ENCODE measurements at places on chromosomes 6 and 20.

DNA sequence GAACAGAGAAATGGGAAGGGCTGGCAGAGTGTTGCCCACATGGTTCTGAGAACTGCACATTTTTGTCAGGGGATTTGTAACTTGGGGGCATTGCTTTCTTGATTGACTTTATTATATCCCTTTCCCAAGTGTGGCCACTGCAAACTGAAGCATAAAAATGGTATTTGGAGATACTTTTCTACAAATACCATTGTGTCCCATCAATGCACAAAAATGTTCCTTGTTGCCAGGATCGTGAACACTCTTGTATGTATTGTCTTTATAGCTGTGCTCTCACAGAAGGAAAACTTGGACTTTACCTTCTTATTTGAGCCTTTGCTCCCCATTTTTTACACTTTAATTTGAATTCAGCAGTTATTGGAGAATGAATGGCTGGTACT, 57.1 kb upstream of the C20orf144 start:
- DNase-seq = no peak

DNA sequence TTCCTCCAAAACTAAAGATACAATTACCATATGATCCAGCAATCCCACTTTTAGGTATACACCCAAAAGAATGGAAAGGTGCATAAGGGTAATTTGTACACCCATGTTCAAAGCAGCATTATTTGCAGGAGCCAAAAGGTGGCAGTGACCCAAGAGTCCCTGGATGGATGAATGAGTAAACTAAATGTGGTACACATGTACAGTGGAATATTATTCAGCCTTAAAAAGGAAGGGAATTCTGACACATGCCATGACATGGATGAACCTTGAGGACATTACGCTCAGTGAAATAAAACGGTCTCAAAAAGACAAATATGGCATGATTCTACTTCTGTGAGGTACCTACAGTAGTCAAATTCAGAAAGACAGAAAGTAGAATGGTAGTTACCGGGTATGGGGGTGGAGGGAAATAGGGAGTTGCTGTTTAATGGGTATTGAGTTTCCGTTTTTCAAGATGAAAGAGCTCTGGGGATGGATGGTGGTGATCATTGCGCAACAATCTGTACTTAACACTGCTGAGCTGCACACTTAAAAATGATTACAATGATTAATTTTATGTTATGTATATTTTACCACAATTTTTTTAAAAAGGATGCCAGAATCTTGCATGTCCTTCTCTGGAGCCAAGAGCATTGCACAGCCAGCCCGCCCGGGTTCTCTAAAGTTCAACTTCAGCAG, 518.9 kb upstream of the JARID2 start:
- DNase-seq = no peak

DNA sequence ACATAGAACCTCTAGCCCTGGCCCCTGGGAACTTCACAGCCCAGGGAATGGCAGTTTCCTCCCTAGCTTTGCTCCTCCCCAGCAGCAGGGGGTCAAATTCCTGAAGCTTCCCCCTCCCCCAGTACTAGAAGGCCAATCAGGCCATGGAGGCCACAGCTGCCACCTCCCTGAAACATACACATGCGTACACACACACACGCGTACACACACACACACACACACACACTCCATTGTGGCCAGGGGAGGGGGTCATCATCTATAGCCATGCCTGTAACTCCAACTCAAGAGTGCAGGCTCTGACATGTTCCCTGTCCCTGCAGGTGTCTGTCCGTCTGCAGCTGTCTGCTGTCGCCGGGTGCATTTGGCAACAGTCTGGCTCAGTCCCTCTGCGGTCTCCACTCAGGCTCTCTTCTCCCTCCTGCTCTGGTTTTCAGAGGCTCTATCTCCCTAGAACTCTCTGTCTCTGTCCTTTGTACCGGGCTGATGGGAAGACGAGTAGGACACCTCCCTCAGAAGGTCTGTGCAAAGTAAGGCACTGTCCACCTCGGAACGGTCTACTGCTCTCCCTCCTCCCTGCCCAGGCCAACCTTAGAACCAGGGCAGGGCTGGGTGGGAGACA, 1.4 kb downstream of the LRFN2 start:
- DNase-seq = no peak

- no peak for DNase-seq
These were observed 26.4 kb downstream of the ANKRD60 start for GRCh38 chr20:58202044-58202443.

DNA sequence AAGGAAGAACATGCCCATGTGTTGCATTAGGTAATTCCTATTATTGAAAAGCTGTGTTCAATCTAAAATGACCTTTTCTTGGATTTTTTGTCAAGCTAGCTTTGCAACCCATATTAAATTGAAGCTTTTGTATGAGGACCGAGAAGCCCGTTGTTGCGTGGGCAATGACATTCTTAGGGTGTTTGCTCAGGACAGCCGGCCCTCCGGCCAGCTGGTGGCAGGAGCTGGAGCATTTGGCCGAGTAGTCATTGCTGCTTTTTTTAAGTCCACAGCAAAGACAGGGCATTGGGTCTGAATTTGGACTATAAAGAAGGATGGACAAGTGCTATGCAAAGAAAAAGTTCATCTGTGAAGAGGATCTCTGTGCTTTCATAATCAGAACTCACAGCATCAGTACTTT, 365.8 kb downstream of the SAMD5 start:
- no peak for DNase-seq

- no peak for DNase-seq
These were observed 286.6 kb downstream of the TENT5A start for GRCh38 chr6:81465859-81466258.

- DNase-seq = no peak
These were observed 169.5 kb upstream of the THEMIS start for GRCh38 chr6:128070406-128070805.

DNA sequence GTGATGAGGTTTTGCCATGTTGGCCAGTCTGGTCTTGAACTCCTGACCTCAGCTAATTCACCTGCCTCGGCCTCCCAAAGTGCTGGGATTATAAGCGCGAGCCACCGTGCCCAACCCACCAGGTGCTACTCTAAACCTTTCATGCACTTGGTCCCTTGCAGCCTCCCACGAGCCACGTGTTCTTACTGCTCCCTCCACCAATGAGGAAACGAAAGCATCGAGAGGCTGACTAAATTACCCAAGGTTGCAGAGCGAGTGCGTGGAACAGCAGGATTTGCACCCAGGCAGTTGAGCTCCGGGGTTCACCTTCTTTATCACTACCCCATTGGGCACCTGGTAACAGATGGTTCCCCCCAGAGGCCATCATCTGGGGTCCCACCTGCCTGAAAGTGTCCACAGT, 208.3 kb downstream of the LY86 start:
- no peak for DNase-seq

- DNase-seq = no peak
These were observed 134.8 kb upstream of the PHACTR3 start for GRCh38 chr20:59469267-59470252.

GRCh38 chr20:23147964-23148730, 62.0 kb upstream of the CD93 start:
- peak; percentile 60 for DNase-seq

GRCh38 chr20:60097285-60097684, 139.1 kb downstream of the CDH26 start:
- DNase-seq = no peak

DNA sequence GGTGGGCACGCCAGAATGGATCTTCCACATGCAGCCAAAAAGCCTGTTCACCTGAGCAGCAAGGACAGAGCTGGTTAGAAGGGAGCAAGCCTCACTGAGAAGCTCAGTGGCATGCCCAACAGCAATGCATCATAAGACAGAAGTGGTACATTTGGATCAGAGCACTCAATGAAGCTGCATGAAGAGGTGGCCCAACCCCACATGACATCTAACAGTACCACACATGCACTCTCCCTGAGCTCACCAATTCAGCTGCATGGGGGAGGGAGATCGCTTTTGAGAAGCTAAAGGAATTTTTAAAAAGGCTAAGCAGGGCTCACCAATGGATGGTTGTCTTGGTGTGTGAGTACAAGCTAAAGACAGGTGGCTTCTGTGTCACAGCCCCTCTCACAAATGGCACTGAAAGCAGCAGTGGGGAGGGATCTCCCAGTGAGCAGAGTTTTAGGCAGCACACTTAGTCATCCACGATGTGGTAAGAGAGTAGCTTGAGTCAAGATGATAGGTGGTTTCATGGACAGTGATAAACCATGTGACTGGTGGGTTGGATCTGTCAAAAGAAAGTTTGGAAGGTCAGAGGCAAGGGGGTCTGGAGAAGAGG, 166.6 kb upstream of the TAB2 start:
- DNase-seq = no peak

GRCh38 chr6:46565531-46565930, 74.3 kb upstream of the RCAN2 start:
- no peak for DNase-seq

DNA sequence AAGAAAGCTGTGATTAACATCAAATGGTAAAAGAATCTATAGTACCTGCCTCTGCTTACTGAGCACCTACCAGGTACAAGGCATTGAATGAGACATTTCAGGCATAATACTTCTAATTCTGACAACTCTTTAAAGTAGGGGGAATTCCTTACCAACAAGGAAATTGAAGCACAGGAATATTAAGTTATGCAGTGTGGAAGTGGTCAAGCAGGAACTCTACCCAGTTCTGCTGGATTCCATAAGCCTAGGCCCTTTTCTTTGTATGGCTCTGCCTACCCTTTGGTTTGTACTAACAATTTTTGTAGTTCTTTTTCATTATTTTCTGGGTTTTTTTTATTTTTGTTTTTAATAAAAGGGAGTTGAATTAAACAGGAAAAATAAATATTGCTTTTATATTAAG, 114.5 kb downstream of the MAP3K5 start:
- peak; percentile 54 for DNase-seq

GRCh38 chr6:108157981-108158525, 7.8 kb upstream of the NR2E1 start:
- DNase-seq = no peak

GRCh38 chr6:38846844-38847243, 131.7 kb downstream of the DNAH8 start:
- no peak for DNase-seq

DNA sequence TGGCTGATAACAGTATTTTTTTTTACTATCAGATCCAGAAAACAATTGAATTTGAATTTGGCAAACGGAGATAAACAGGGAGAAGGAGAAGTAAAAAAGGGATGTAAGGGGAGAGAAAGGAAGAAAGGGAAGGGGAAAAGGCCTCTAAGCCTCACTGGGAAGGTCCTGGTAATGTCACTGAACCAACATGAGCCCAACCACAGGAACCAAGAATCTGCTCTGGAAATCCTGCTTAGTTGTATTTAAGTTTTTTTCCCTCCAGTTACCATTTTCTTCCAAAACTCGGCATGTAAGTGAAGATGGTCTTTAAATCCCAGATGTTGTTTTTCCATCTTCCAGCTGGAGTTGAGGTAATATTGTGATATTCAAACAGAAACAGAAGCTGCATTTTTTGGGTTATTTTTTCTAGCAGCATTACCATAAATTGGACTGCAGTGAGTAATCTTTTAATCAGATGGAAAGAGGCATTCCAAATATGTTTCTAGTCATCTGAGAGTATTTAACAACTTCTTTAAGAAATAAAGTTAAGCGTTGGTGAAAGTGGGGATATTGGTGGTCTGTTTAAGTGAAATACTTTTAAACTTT, 91.1 kb downstream of the TXNDC5 start:
- no peak for DNase-seq

DNA sequence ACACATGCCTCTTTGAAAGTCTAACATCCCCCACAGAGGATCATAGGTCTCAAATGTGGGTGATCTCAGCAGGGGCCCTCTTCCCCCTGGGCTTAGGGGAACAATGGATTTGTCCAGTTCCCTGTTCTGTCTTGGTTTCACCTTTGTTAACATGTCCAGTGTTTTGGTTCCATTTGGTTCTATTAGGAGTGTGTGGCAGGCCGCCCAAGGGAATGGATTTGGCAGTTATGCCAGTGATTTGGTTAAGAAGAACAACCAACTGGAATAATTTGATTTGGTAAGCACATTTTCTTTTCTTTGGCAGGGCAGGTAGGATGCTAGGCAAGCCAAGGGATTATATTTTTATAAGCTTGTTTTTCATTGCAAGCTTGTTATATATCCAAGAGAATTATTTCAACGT, 28.5 kb upstream of the ENPP1 start:
- no peak for DNase-seq

- DNase-seq = no peak
These were observed 3.2 kb downstream of the ACTR5 start for GRCh38 chr20:38751360-38751976.

GRCh38 chr6:130603391-130603790, 223.8 kb upstream of the SMLR1 start:
- no peak for DNase-seq

GRCh38 chr20:33284284-33284683, 1.3 kb downstream of the BPIFB1 start:
- no peak for DNase-seq

DNA sequence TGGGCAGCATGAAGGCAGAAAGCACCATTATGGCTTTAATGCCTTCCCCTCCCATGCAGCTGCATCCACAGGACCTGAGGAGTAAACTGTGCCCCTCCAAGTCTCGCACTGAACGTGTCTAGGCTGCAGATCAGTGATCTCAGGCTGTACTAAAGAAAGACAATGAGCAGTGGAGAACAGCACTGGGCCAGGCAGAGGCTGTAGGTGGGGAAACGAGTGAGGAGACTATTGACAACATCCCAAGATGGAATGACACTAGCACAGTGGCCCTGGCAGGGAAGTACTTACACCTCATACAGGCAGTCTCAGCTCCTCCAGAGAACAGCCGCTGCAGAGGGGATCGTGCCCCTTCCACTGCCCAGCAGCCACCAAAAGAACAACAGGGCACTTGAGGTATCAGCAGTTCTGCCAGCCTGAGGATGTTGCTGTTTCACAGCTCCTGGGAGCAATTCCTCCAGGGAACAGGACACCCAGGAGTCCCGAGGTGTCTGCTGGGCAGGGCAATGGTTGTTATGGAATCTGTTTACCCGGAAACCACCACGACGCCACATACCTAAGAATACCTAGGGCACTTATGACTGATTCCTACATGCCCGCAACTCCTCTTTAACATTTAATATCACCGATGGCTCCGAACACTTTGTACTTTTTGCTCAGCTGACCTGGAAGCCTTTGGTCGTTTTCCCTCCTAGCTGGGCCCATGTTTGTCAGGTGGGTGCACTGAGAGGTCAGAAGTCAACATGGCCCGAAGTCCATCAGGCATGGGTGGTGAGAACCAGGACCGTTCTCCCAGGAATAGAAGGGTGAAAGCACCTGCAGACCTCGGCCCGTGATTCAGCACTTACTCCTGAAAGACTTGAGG, 79.1 kb downstream of the SLC22A23 start:
- DNase-seq = peak; percentile 69

- no peak for DNase-seq
These were observed 2.2 kb downstream of the BICRAL start for GRCh38 chr6:42783876-42784642.

GRCh38 chr6:144013486-144013909, 5.4 kb upstream of the PLAGL1 start:
- peak; percentile 63 for DNase-seq

Measured in PC-9 (cell line).